ENCODE measurements at places on chromosomes 12 and 14.

GRCh38 chr12:104258476-104259067, 43.0 kb downstream of the TXNRD1 start:
- no peaks in the 10 kb centered on the region for H3K4me1 ChIP-seq
- H3K36me3 ChIP-seq, result no peaks in the 10 kb centered on the region
- DNase-seq, result no peak
- no peak overlapping the region for H3K4me3 ChIP-seq

DNA sequence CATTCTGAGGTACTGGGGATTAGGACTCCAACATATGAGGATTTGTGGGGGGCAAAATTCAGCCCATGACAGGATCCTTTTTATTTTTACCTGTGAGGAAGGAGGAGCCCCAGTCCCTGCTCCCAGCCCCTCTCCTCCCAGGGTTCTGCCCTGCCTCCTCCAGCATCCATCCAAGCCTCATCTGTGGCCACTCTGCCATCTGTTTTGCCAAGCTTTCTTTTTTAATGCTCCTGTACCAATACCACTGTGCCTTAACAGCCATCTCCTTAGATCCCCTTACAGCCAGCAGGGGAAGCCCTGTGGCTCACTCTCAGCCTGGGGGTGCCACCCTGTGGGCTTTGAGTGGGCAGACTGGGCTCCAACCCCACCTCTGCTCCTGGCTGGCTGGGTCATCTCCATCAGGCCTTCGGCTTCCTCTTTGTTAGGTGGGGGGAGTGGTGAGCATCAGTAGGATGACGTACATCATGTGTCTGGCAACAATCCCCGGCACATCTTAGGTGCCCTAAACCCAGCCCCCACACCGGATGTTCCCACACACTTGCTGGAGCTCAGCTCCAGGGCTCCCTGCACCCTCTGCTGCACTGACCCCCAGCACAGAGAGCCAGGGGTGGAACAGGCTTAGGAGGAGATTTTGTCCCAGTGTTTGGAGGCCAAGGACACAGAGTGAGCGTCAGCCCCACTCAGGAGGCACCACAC, 40.2 kb downstream of the CYP46A1 start:
- H3K36me3 ChIP-seq, result no peaks in the 10 kb centered on the region
- no peak overlapping the region for H3K4me3 ChIP-seq
- H3K27ac ChIP-seq, result no peak overlapping the region
- DNase-seq, result no peak

- H3K36me3 ChIP-seq, result peaks cover 13% of the 10 kb centered on the region
- no peak overlapping the region for H3K4me3 ChIP-seq
- peaks cover 49% of the 10 kb centered on the region for H3K4me1 ChIP-seq
These were observed 11.3 kb downstream of the ERO1A start for GRCh38 chr14:52683985-52684520.

DNA sequence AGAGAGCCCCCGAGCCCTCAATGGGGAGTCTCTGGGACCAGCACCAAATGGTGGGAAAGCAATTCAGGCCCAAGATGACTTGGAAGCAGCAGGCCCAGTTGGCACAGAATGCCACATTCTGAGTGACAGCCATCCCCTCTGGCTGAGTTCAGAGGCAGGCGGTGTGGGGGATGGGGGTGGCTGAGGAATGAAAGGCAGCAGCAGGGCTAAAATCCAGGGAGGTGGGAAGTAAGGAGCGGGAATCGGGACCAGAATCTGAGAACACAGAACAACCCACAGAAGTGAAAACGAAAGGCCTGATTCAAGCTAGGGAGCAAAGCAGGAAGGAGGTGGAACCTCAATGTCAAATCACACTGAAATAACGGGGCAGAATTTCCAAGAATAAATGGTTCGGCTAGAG, 171.2 kb downstream of the CALM1 start:
- no peaks in the 10 kb centered on the region for H3K27me3 ChIP-seq
- no peak for DNase-seq
- no peaks in the 10 kb centered on the region for H3K4me1 ChIP-seq
- no peaks in the 10 kb centered on the region for H3K36me3 ChIP-seq

DNA sequence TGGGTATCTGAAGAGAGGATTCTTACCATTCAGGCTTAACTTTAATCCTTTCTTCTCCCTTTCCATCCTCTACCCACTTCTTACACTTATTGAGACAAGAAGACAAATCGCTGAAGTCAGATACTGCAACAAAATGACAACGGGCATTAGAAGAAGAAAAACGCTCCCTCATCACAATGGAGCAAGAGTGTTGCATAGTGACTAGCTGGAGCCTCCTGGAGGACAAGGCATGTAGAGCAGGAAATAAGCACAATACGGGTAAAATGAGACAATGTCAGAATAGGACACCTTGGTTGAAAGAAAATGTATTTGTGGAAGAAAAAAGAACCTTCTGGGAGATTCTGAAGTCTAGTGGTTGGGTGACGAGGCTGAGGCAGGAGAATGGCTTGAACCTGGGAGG, 501.0 kb downstream of the RERGL start:
- H3K36me3 ChIP-seq, result no peaks in the 10 kb centered on the region
- no peak for DNase-seq
- H3K4me3 ChIP-seq, result no peak overlapping the region
- H3K27me3 ChIP-seq, result no peaks in the 10 kb centered on the region
- H3K4me1 ChIP-seq, result no peaks in the 10 kb centered on the region

GRCh38 chr14:21428930-21429329, 27.0 kb downstream of the CHD8 start:
- peaks cover 55% of the 10 kb centered on the region for H3K36me3 ChIP-seq
- H3K4me1 ChIP-seq, result peaks cover 14% of the 10 kb centered on the region

- DNase-seq, result no peak
- H3K4me1 ChIP-seq, result peaks cover 22% of the 10 kb centered on the region
- H3K27ac ChIP-seq, result no peak overlapping the region
- H3K27me3 ChIP-seq, result no peaks in the 10 kb centered on the region
These were observed 9.2 kb downstream of the ARHGAP9 start for GRCh38 chr12:57470286-57470969.

GRCh38 chr14:86777963-86778602, 1214.9 kb downstream of the GALC start:
- no peak overlapping the region for H3K27ac ChIP-seq
- no peak overlapping the region for H3K4me3 ChIP-seq
- no peaks in the 10 kb centered on the region for H3K4me1 ChIP-seq
- DNase-seq, result no peak

GRCh38 chr14:61551384-61551783, 143.9 kb upstream of the HIF1A start:
- peaks cover 58% of the 10 kb centered on the region for H3K4me1 ChIP-seq
- H3K36me3 ChIP-seq, result peaks cover 69% of the 10 kb centered on the region
- H3K27ac ChIP-seq, result peak overlapping the region; percentile 96
- H3K4me3 ChIP-seq, result no peak overlapping the region

GRCh38 chr14:100341301-100342031, 18.3 kb downstream of the SLC25A47 start:
- H3K36me3 ChIP-seq, result peaks cover 81% of the 10 kb centered on the region
- H3K27me3 ChIP-seq, result no peaks in the 10 kb centered on the region
- DNase-seq, result peak; percentile 61

- no peaks in the 10 kb centered on the region for H3K27me3 ChIP-seq
- H3K4me1 ChIP-seq, result no peaks in the 10 kb centered on the region
- H3K27ac ChIP-seq, result no peak overlapping the region
- no peak for DNase-seq
- H3K4me3 ChIP-seq, result no peak overlapping the region
These were observed 115.9 kb downstream of the GPR135 start for GRCh38 chr14:59349258-59349701.

GRCh38 chr14:87971010-87971409, 22.0 kb downstream of the GALC start:
- H3K36me3 ChIP-seq, result peaks cover 14% of the 10 kb centered on the region
- no peak for DNase-seq
- H3K27me3 ChIP-seq, result no peaks in the 10 kb centered on the region
- H3K4me3 ChIP-seq, result no peak overlapping the region
- no peak overlapping the region for H3K27ac ChIP-seq

GRCh38 chr14:68261092-68261842, 441.7 kb downstream of the RAD51B start:
- H3K4me1 ChIP-seq, result peaks cover 62% of the 10 kb centered on the region

GRCh38 chr14:71119832-71120231, 212.6 kb downstream of the PCNX1 start:
- no peak overlapping the region for H3K4me3 ChIP-seq
- no peak overlapping the region for H3K27ac ChIP-seq
- H3K36me3 ChIP-seq, result peaks cover 2% of the 10 kb centered on the region

GRCh38 chr12:96064271-96064670, 28.9 kb upstream of the LTA4H start:
- H3K4me1 ChIP-seq, result peaks cover 23% of the 10 kb centered on the region
- H3K4me3 ChIP-seq, result no peak overlapping the region
- no peaks in the 10 kb centered on the region for H3K27me3 ChIP-seq
- H3K36me3 ChIP-seq, result no peaks in the 10 kb centered on the region
- no peak for DNase-seq
- no peak overlapping the region for H3K27ac ChIP-seq

DNA sequence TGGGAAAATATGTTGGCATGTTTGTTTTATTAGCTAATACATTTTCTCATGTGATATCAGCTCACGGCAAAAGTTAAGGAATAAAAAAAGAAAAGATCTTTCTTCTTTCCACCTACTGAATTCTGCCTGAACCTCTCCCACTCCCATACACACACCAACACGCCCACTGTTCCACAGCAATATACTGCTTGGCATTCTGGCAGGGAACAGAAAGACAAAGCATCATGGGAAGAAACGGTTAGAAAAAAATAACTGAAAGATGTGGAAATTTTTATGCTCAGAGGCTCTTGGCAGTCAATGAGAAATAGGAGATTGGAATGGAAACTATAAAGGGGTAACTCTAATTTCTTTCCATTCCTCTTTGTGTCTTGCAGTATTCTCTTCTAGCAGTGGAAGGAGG, 268.5 kb downstream of the FOXG1 start:
- H3K4me1 ChIP-seq, result no peaks in the 10 kb centered on the region
- no peaks in the 10 kb centered on the region for H3K27me3 ChIP-seq
- DNase-seq, result no peak
- no peaks in the 10 kb centered on the region for H3K36me3 ChIP-seq
- no peak overlapping the region for H3K27ac ChIP-seq

- H3K36me3 ChIP-seq, result peaks cover 23% of the 10 kb centered on the region
- H3K4me1 ChIP-seq, result peaks cover 24% of the 10 kb centered on the region
- H3K4me3 ChIP-seq, result no peak overlapping the region
- peak overlapping the region; percentile 40 for H3K27ac ChIP-seq
- no peaks in the 10 kb centered on the region for H3K27me3 ChIP-seq
These were observed 21.1 kb downstream of the TMX1 start for GRCh38 chr14:51261151-51261550.

- DNase-seq, result no peak
- peaks cover 7% of the 10 kb centered on the region for H3K27me3 ChIP-seq
- no peak overlapping the region for H3K4me3 ChIP-seq
- no peaks in the 10 kb centered on the region for H3K36me3 ChIP-seq
- H3K27ac ChIP-seq, result no peak overlapping the region
- H3K4me1 ChIP-seq, result no peaks in the 10 kb centered on the region
These were observed 33.5 kb upstream of the SPIC start for GRCh38 chr12:101441461-101442224.

GRCh38 chr12:106955377-106956047, at the start of gene TMEM263:
TMEM263 (plus strand) TSS chr12:106955907; CDS start chr12:106967117, 11,210 bp downstream.
- H3K27me3 ChIP-seq, result no peaks in the 10 kb centered on the region
- peaks cover 23% of the 10 kb centered on the region for H3K4me1 ChIP-seq
- H3K36me3 ChIP-seq, result peaks cover 5% of the 10 kb centered on the region
- H3K27ac ChIP-seq, result peak within 1 kb of the TSS; percentile 98
- peak within 1 kb of the TSS; percentile 100 for H3K4me3 ChIP-seq

DNA sequence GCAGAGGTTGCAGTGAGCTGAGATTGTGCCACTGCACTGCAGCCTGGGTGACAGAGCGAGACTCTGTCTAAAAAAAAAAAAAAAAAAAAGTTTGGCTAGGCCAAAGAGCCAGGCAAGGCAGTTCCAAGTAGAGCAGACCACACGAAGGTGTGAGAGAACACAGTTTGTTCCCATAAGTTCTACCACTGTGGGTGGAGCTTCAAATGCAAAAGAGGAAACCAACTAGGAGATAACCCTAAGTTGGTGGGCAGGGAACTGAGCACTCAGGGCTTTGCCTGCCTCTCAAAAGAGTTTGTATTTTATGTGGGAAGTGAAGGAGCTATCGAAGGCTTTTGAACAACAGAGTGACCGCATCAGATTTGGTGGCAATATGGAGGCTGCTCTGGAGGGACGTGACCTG, 15.1 kb downstream of the SOCS2 start:
- no peaks in the 10 kb centered on the region for H3K36me3 ChIP-seq
- H3K27ac ChIP-seq, result no peak overlapping the region
- no peak overlapping the region for H3K4me3 ChIP-seq
- H3K4me1 ChIP-seq, result peaks cover 9% of the 10 kb centered on the region
- DNase-seq, result no peak
- H3K27me3 ChIP-seq, result peaks cover 36% of the 10 kb centered on the region

DNA sequence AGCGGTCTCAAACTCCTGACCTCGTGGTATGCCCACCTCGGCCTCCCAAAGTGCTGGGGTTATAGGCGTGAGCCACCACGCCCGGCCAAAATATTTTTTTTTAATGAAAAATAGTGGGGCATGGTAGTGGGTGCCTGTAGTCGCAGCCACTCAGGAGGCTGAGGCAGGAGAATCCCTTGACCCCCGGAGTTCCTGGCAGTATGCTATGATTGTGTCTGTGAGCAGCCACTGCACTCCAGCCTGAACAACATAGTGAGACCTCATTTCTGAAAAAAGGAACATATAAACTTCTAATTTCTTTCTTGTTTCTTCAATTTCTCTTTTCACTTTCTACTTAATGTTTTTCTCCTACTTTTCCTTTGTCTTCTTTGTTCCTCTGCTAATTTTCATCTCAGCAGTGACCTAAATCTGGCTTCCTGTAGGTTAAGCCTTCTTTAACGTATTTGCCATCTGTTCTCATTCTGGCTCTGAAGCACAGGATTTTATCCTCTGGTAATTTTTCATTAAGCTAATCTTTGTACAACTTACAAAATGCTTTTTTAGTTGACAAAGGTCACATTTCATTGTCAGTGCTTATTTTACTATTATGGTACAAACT, 4.5 kb upstream of the RPGRIP1 start:
- no peaks in the 10 kb centered on the region for H3K36me3 ChIP-seq
- no peaks in the 10 kb centered on the region for H3K27me3 ChIP-seq
- no peak for DNase-seq
- H3K27ac ChIP-seq, result peak overlapping the region; percentile 62
- H3K4me1 ChIP-seq, result peaks cover 5% of the 10 kb centered on the region
- H3K4me3 ChIP-seq, result no peak overlapping the region

GRCh38 chr14:65267856-65268255, 144.7 kb upstream of the FUT8 start:
- no peaks in the 10 kb centered on the region for H3K36me3 ChIP-seq
- DNase-seq, result no peak
- no peak overlapping the region for H3K4me3 ChIP-seq
- H3K4me1 ChIP-seq, result no peaks in the 10 kb centered on the region
- no peaks in the 10 kb centered on the region for H3K27me3 ChIP-seq
